ENCODE measurements at places on chromosomes 16 and 17. TPM values are rescaled to one million over a fixed set of nuclear protein-coding genes. Genes with fewer than 3 reads are reported as not detected.

Gene TMC8
- 0.95 TPM for total RNA-seq

GRCh38 chr16:52581530-52581929, 34.6 kb upstream of the TOX3 start:
- no peak for DNase-seq

Gene GRAP
- total RNA-seq: 0.11 TPM

GRCh38 chr16:69217433-69217832, 30.5 kb downstream of the SNTB2 start:
- peak; percentile 70 for DNase-seq

GRCh38 chr16:13594823-13595222, 325.1 kb upstream of the ERCC4 start:
- DNase-seq: no peak
